ENCODE measurements at places on chromosomes 2 and 18. TPM values are rescaled to one million over a fixed set of nuclear protein-coding genes. Genes with fewer than 3 reads are reported as not detected.

GRCh38 chr2:46381263-46381849, 84.1 kb downstream of the EPAS1 start:
- DNase-seq = no peak

DNA sequence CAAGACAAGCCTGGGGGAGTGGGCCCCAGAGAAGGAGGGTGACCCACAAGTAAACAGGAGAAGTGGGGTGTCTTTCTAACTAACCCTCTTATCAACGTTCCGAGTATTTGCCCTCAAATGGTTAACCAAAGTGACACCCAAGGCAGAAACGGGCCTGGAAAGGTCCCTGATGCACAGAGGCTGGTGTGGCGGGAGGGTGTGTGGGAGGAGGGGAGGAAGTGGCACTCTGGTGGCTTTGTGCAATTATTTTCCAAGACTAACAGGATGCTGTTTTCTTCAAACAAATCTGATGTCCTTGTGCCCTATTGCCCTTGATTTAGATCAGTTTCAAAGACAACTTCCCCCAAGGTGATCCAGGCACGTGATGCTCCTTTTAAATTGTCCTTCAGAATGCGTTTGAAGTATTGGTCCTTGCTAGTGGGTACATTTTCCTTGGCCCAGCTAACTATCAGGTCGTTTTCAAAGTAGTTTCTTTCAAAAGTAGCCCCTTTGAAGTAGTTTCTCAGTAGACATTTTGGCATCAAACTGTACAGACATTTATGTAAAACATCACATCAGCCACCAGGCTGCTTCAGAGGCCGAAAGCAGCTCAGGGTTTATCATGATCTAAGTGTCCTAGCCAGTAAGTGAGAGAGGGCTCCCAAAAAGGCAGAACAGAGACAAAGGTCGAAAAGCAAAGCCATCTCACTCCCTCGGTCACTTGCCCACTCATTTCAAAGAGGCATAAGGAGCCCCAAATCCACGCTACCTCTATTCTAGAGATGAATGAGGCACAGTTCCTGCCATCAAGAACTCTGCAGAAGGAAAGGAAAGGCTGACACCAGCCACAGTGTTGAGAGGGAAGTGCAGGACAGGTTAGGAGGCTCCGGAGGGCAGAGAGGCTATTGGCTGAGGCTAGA, 371.1 kb upstream of the ID2 start:
- no peak for DNase-seq

DNA sequence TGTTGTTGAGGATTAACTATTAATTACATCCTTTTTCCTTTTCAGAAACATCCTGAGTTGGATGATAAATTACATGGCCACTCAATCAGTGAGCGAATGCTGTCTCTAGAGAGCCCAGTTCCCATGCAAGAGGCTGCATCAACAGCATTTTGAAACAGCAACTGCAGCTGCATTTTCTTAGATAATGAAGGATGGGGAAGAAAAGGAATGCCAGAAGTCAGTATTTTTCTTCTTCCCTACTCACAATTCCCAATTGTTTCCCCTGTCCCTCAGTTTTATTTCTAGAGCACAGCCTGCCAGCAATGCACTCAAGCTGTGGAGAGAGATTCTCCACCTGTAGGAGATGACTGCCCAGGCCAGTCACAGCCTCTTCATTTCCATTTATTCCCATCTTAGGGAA, 6.9 kb downstream of the SCN7A start:
- DNase-seq = no peak

DCDC2C gene
- total RNA-seq = not detected

UCN gene
- total RNA-seq = not detected

MORN2 gene
- total RNA-seq = 25.6 TPM

GRCh38 chr2:73892631-73893329, at the start of gene ACTG2:
Gene ACTG2 (plus strand): TSS chr2:73893008. CDS start chr2:73901312, 8,304 bp downstream.
- DNase-seq = no peak

DNA sequence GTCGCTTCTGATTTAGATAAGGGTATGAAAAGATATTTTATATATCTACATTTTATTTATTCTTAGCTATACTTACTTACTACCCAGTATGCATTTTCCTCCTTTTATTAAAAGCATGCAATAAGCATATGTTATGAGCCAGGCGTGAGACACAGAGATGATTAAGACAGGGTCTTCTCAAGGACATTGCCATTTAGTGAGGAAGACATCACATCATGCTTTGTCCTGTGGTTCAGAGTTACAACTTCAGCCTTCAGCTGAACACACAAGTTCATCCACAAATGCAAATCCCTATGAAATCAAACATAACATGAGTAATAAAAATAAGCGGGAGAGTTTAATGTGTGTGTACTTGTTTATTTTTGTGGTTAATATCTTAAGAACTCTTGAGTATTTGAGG, 30.2 kb downstream of the GRHL1 start:
- no peak for DNase-seq

DNA sequence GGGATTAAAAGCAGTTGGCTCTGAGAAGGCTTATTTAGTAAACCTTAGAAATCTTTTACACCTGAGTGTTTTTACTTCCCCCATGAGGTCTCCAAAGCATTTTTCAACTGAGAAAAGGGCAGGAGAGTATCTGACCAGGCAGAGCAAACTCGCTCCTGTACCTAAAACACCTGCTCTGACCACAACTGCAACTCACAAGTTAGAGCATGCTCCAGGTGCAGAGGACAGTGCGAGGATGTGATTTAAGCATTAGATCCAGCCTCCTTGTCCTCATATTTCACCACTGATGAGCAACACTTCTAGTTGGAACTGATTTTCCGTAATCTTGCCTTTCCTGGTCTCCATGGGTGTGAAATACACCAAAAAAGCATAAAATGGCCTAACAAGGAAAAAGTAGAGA, 34.5 kb upstream of the TBC1D8 start:
- DNase-seq = no peak

FANCL gene
- total RNA-seq = 33.0 TPM

CFAP65 gene
- 1.5 TPM for total RNA-seq

- DNase-seq = no peak
Observed at GRCh38 chr18:13120255-13120654, 98.3 kb upstream of the LDLRAD4 start.

- no peak for DNase-seq
Observed at GRCh38 chr2:43028188-43028587, 198.2 kb downstream of the ZFP36L2 start.

SFTPB gene
- not detected for total RNA-seq

- DNase-seq = no peak
Observed at GRCh38 chr2:225438248-225438647, 38.7 kb downstream of the NYAP2 start.

GRCh38 chr18:2985628-2986027, 27.3 kb downstream of the LPIN2 start:
- no peak for DNase-seq

RPRM gene
- total RNA-seq = not detected

GRCh38 chr2:16123421-16123820, 183.1 kb downstream of the MYCN start:
- DNase-seq = no peak

LCT gene
- 36.1 TPM for total RNA-seq

DNA sequence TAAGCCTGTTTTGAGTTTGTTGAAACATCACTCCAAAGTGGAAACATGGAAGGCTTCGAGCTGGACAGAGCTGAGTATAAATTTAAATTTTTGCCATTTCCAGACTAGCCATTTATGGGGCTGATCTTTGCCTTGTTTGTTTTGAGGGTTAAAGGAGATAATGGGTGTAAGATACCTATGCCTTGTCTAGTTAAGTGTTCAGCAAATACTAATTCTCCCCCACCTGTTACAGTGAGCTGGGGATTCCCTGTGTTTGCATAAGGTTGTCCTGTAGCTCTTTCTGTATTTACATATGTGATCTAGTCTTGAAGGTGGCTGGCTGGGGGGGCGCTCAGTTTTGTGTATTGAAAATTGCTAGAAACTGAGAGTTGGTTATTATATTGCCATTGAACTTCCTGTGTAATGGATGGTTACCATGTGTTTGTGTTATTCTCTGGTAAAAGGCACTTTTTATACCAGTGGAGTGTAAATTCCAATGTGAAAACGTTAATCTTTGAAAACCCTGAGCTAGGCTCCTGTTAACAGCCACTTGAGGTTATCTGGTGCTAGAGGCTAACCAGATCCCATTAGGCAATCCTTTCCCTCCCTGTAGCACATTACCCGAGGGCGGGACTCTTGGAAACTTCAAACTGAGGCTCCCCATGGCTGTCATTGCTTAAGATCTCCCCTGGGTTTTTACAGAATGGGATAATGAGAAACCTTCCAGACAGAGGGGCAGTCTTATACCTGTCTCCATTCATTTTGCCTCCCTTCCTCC, 26.7 kb downstream of the TANC1 start:
- no peak for DNase-seq

- no peak for DNase-seq
Observed at GRCh38 chr2:43542285-43542933, 53.4 kb downstream of the THADA start.

NOTO gene
- total RNA-seq = not detected
